ENCODE measurements at places on chromosomes 16 and 17.
A peak's percentile ranks its signal among the peaks of the same experiment; 100 is the strongest.

DNA sequence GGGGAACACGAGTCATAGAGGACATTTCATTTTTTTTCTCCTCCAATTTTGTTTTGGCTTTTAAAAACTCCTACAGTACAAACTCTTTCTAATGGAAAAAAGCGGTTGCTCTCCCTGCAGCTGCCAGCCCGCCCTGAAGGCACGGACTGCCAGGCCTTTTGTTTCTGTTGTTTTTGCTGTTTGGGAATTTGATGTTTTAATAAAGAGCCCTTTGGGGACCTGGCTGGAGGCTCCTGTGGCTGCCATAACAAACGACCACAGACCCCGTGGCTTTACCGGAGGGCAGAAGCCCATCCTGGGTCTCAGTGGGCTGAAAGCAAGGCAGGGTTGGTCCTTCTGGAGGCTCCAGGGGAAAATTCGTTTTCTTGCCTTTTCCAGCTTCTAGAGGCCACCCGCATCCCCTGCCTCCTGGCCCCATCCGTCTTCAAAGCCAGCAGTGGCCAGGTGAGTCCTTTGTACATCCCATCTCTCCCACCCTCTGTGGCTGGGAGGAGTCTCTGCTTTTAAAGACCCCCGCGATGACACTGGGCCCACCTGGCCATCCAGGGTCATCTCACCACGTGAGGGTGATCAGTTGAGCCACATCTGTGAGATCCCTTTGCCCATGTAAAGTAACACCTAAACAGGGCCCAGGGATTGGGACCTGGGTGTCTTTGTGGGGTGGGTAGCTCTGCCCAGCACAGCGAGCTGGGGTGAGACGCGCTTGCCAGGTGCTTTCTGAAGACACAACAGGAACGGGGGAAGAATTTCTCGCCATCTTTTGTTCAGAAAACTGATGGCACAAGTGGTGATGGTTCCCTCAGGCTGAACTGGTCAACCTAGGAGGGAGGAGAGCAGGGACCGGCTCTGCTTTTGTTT is 113.9 kb downstream of the BANP start:
- DNase-seq: no peak

DNA sequence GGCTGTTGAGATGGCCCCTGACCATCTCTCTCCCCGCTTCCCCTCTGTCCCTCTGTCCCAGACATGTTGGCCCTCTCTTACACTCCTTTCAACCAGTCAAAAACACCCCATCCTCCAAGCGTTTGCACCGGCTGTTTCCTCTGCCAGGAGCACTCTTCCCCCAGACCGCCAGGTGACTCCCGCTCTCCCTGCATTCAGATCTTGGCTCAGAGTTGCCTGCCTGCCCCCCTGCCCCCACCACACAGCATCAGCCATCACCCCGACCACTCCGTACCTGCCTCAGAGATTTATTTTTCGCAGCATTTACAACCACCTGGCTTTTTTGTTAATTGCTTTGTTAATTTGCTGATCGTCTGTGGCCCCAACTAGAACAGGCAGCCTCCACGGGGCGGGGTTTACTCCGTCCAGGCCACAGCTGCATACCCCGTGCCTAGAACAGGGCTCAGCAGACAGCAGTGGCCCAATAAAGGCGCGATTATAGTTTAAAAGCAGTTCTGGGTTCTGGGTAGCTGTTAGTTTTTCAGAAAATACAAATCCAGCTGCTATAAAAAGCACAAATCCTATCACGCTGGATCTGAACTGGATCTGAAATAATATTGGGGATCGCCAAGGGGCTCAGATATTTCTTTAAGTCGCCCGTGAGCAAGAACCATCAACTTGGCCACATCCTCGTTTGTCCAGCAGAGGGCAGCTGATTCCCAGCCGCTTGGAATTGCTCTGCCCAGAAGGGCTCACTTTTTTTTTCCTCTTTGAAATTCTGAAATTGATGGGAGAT is 173.6 kb downstream of the IRF8 start:
- no peak for DNase-seq

- no peak for DNase-seq
These were observed 30.0 kb downstream of the EEF2K start for GRCh38 chr16:22235839-22236745.

DNA sequence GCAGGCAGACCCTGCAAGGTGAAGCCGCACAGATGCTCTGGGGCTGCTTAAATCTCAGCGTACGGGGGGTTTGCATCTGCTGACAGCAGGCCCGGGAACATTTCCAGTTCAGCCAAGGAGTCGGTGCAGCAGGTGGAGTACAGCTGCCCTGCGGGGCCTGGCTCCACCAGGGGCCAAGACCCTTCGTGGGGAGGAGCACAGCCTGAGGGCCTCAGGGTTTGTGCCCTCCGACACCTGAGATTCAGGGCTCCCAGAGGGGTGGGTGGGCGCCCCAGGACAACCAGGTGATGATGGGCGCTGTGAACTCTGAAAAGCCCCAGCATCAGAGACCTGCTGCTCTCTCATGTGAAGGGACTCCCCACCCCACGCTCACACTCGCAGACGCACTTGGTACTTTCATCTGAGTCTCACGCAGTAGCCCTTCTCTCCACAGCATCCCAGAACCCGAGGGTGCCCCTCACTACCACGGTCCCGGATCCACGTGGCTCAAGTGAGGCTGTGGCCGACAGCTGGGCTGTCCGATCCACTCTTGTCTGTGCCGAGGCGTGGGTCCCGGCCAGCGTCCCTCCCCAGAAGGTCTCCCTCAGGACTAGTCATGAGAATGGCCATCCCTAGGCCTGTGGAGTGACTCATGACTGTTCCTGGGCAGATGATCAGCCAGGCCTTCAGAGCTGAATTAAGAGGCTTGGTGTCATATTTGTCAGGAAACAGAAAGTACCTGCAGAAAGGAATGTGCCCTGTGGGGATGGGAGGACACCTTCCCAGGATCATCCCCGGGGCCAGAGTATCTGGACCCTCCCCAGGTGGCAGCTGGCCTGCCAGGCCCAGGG is 29.6 kb downstream of the ACSF3 start:
- DNase-seq: no peak

DNA sequence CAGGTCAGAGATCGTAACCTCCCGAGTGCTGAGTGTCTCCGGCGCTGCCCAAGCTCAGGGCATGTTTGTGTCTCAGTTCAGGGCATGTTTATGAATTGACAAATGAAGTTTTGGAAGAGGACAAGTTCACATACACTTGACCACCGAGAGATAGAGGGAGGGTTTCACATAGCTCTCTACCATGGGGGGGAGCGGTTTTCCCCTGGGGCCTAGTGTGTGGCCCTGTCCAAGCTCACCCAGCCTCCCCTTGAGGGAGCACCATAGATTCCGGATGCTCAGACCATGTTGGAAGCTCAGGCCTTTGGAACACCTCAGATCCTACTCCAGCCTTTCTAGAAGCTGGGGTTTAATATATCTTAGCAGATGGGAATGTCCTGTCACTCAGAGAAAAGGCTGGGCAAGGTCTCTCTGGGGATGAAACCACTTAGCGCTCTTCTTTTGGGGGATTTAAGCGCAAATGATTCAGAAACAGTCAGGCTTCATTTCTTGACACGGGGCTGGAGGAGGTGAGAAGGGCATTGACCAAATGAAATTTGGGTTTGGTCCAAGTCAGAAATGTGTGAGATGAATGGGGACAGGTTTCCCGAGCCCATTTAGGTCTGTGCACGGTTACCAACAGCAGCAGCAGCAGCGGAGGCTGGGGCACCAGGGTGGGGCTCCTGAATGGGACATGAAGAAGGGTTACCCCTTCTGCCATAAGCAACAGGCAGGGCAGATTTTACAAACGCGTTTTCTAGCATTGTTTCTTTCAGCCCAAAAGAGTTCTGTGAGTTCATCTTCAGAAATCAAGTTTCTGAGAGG is 96.6 kb downstream of the METRNL start:
- DNase-seq: peak; percentile 85

- no peak for DNase-seq
These were observed 37.3 kb upstream of the CDH15 start for GRCh38 chr16:89134269-89134668.

DNA sequence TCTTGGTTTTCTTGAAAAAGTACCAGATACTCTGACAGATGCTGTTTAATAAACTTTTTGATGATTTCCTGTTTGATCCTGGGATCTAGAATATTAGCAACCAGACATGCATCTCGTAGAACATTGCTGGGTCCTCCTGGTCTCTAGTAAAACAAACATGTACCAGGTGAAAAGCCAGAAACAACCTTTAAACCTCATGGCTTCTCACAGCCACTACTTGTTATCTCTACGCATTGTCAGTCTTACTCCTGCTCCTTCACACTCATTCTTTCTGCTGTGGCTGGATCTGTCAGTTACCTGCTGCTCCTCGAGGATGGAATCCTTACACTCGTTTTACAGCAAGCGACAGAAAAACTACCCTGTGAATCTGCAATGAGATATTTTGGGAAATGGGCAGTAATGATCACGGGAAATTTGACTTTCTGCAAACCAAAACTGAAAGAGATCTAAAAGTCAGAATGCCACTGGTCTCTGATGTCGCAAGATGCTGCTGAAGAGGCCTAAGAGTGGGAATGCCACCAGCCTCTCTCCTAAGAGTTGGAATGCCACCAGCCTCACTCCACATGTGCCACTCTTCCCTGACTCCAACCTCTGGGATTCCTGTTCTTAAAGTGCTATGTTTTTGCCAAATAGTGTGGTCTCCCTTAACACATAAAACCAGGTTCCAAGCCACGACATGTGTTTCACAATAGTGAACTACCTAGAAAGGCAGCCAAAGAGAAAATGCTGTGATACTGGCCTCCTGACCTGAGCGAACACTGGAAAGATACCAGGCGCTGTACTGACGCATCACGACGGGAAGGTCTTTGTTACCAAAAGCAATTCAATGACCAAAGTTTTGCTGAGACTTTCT is 86.3 kb downstream of the VPS53 start:
- DNase-seq: no peak

DNA sequence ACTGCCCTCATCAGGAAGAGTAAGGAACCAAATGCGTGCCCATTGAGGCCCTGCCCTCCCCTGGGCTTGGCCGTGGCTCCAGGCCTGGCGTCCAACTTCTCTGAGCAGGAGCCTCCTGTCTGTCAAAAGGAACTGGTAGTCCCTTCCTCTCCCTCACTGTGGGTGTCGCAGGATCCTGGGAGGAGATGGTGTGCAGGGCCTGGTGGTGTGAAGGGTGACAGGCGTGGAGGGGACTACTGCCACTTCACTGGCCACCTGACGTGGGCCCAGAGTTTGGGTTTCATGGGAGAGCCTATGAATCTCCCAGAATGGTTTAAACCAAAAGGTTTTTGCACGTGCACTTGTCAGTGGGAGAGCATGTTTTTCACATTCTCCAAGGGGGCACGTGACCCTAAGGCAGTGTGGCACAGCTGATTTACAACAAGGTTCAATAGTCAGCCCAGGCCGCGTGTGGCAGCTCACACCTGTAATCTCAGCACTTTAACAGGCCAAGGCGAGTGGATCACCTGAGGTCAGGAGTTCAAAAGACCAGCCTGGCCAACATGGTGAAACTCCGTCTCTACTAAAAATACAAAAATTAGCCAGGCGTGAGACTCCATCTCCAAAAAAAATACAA is 12.5 kb downstream of the ARL2BP start:
- DNase-seq: no peak

- no peak for DNase-seq
These were observed 236.0 kb downstream of the MRTFB start for GRCh38 chr16:14307059-14307526.

DNA sequence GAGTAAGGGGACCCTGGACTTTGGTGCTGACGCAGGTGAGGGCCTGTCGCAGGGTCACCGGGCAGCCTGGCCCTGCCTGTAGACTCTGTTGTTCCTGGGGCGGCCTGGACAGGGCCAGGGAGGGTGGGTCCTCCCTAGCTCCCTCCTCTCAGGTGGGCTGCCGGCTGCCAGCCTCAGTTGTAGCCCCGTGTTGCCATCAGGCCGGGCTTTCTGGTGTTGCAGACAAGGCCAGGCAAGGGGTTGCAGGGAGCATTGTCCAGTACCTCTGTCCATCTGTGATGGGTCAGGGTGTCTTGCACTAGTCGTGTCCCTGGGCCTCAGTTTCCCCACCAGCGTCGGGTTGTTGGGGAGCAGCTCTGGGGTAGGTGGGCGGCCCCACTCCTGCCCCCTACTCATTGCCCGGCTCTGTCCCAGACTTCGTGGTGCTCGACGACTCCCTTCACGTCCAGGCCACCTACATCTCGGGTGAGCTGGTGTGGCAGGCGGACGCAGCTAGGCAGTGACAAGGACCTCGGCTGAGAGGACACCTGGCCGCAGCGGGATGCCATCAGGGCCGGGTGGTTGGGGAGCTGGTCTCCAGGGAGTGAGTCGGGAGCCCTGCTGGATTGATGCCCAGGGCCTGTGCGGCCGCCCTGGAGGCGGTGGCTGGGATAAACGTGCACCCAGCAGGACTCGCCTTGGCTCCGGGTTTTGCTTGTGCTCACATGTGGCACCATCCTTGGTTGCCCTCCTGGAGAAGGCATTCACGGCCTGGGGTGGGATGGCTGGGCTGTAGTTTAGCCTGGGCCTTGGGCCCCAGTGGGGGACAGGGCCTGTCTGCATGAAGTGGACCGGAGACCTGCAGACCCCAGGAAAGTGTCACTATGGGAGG is 1.9 kb downstream of the CEMP1 start:
- DNase-seq: no peak

- no peak for DNase-seq
These were observed 8.3 kb downstream of the TFAP4 start for GRCh38 chr16:4264546-4264945.

- DNase-seq: no peak
These were observed 1.1 kb downstream of the VASN start for GRCh38 chr16:4372578-4373355.

GRCh38 chr17:49201481-49201927 is 8.9 kb downstream of the GNGT2 start:
- DNase-seq: no peak

- peak; percentile 64 for DNase-seq
These were observed 155.0 kb downstream of the HS3ST2 start for GRCh38 chr16:22968931-22969330.

DNA sequence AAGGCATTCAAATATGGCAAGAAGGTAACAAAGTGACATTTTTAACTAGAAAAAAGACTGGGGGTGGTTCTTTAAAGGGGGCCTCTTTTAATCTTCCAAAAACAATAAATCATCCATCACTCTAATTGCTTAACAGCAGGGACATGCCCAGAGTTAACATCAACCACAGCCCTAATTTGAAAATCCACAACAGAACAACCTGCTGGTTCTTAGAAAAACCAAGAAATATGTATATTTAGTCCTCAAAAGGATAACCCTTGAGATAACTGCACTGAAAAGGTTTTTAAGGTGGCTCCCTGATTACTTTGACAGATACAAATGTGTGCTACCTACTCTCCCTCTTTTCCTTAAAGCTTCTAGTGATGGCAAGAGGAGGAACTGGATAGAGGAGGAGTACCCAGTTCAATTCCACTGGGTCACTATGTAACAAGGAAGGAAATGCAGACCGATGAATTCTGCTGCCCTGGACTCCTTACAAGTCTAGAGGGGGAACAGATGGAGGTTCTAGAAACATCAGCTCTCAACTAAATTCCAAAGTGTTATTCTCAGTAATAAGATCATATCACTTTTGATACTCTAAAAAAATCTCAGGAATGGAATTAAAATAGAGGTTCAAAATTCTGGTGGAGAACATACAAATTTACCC is 54.3 kb downstream of the N4BP1 start:
- DNase-seq: no peak

- no peak for DNase-seq
These were observed 110.7 kb upstream of the NOL11 start for GRCh38 chr17:67606896-67607604.

GRCh38 chr16:85234310-85235204 is 122.3 kb upstream of the CIBAR2 start:
- DNase-seq: no peak

GRCh38 chr16:4477966-4478365 is 1.8 kb downstream of the HMOX2 start:
- DNase-seq: no peak

GRCh38 chr17:80947200-80947940 is 44.3 kb upstream of the CHMP6 start:
- no peak for DNase-seq

GRCh38 chr16:73237601-73238000 is 189.7 kb upstream of the ZFHX3 start:
- no peak for DNase-seq
